ENCODE measurements at places on chromosomes 6 and 20.

GRCh38 chr6:36722365-36722764 lies 24.7 kb downstream of the RAB44 start:
- DNase-seq: no peak

- DNase-seq: no peak
Observed at GRCh38 chr6:97630604-97631003, 347.6 kb upstream of the MMS22L start.

DNA sequence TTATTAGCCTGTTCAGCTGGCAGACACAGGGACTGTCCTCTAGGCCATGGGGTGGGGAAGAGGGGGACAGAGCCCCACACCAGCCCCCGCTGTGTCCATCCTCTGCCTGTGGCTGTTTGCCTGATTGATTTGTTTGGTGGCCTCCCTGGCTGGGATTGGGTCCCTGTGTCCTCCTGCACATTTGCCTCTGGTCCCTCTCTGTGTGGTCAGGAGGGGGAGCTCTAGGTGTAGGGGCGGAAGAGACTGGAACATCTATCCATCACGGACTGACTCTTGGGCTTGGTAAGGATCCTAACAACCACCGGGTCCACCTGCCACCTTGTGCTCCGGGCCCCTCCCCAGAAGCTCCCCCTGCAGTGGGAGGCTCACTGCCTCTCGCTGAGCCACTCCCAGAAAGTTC lies 38.4 kb upstream of the CCDC167 start:
- DNase-seq: no peak

DNA sequence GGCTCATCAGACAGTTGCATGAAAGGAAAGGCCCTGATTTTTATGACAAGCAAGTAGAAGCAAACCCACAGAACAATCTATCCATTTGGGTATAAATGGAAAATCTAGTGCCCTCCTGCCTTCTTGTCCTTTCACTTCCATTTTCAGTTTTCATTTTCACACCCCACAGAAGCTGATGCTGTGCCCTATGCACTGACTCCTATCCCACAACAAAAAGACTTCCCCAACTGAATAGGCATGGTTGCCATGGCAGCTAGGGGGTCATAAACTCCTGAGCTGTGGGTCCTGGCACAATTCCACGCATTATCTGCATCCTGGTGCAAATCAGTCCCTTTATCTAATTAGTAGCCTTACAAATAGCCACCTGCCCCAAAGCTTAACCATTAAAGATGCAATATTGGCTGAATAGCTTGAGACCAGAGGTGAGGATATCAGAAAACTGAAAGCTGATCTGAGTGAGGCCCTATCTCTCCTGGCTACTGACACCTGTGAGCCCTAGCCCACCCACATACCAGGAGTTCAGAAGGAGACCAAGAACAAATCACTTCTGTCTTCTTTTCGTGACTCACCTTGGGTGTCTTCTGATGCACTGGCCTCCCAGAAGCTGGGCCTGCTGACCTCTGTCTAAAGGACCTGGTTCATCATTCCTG lies 34.9 kb upstream of the HEY2 start:
- DNase-seq: peak; percentile 55

DNA sequence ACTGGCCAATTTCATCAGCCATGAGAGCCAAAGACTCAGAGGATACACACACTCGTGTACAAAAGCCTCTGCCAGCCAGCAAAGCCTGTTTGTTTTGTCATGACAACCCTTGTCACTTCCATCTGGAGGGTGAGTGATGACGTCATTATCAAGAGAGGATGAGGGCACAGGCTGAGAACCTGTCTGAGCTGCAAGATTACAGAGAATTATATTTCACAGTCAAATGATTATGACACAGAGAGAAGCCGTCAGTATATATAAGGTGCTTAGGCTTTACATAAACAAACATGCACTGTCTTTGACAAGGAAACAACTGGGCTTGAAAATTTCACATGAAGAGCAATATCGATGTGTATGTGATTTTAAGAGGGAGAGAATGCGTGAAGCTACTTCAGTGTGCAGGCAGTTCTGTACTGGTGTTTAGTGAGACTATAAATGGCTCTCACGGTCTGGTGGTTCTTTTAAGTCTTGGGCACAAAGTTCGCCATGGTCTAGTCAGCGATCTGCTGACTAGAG lies 36.5 kb upstream of the BCLAF1 start:
- no peak for DNase-seq
